ENCODE measurements at places on chromosomes 13 and 19.

GRCh38 chr13:46183018-46183946 lies 1.3 kb upstream of the LCP1 start:
- DNase-seq = no peak

- no peak for DNase-seq
These were observed 344.9 kb upstream of the KLF12 start for GRCh38 chr13:74479124-74479523.

DNA sequence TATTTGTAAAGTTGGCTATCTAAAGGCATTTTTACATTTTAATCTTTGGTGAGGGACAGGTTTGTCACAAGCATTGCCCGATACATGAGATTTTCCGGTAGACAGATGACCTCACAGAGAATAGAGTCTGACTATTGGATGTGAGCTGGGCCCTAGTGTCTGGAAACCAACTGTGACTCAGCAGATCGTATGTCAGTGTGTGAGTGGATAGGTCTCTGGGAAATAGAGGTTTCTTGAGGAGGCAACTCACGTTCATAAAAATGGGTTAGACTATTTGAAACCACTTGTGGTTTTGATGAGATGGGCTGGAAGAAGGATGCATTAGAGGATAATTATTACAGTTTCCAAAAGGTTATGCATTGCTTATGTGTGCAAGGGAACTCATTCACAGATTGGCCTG lies 19.2 kb downstream of the HS6ST3 start:
- no peak for DNase-seq

DNA sequence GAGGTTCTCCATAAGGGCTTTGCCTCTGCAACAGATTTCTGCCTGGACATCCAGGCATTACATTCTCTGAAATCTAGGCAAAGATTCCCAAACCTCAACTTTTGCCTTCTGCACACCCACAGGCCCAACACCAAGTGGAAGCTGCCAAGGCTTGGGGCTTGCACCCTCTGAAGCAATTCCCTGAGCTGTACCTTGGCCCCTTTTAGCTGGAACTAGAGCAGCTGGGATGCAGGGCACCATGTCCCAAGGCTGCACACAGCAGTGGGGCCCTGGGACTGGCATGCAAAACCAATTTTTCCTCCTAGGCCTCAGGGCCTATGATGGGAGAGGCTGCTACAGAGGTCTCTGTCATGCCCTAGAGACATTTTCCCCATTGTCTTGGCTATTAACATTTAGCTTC lies 943.2 kb downstream of the PCDH17 start:
- no peak for DNase-seq

- no peak for DNase-seq
These were observed 532.3 kb downstream of the GPC5 start for GRCh38 chr13:91930687-91931086.

GRCh38 chr13:48210178-48210577 lies 22.8 kb upstream of the ITM2B start:
- no peak for DNase-seq

DNA sequence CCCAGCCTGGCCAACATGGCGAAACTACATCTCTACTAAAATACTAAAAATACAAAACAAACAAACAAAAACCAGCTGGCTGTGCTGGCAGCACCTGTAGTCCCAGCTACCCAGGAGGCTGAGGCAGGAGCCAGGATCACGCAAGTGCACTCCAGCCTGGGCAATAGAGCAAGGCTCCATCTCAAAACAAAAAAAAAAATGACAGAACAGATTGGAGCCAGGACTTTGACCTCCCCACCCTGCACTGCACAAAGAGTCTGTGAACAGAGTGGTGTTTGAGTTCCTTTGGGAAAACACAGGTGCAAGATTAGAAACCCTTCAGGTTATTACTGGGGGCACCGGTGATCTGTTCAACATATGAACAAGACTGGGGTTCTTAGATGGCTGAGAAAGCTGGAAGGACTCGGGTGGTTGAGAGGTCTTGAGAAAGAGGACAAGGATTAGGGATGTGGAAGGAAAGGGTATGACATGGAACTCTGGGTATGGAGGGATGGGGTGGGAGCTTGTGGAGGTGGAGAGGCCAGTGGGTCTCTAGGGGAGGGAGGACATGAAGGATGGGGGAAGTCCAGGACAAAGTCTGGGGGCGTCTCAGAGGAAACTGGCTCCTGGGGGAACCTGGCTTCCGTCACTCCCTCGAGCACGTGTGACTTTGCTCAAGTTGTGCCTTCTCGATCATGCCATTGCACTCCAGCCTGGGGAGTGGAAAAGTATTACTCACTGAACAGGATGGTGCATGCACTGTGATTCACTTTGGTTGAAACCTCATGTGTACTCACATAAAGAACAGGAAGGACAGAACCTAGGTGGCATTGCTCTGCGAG lies 25.9 kb downstream of the RCN3 start:
- peak; percentile 60 for DNase-seq

All from stimulated activated CD8-positive, alpha-beta memory T cell treated with anti-CD3 and anti-CD28 coated beads, Interleukin-15, amount 100 ng/mL, for 48 hours (primary cell).